Stimulated activated CD8-positive, alpha-beta memory T cell treated with anti-CD3 and anti-CD28 coated beads, Interleukin-4, amount 100 ng/mL, for 1 hour (primary cell): ENCODE measurements at places on chromosomes 5 and 9.

DNA sequence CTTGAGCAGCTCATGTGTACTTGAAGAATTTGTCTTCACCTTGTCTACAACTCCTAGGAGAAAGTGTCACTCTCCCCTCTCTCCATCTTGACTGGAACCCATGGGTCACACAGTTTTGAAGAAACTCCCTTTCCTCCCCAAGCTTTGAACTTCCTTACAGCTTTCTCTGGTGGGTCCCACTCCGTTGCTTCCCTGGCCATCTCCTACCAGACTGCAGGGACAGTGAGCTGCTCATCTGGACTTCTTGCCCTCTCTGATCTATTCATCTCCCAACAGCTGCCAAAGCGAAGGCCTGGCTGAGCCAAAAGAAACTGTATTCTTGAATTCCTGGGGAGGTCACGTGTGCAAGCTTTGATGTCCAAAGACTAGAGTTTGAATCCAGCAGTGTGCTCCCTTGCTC is 22.7 kb upstream of the CXCL14 start:
- DNase-seq = no peak

DNA sequence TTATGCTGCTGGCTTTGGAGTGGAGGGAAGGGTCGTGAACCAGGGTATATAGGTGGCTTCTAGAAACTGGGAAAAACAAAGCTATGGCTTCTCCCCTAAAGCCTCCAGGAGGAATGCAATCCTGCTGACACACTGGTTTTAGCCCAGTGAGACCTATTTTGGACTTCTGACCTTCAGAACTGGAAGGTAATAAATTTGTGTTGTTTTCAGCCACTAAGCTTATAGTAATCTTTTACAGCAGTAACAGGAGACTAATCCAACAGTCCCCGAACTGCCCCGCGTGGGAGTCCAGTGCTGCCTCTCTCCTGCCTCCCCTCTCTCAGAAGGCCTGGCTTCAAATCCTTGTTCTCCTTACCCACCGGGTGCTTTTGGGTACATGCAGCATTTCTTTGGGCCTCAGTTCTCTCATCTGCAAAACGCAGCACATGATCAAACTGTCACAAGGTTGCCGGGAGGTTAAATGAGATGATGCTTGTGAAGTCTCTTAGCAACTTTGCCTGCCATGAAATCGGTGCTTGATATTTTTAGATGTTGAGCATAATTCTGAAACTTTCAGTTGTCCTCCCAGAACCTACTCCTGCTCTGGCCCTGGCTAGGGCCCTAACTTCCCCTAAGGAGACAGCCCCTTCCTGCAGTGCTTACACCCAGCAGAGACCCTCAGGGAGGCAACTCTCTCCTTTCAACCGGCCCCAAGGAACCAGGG is 127.3 kb upstream of the BOD1 start:
- DNase-seq = no peak

DNA sequence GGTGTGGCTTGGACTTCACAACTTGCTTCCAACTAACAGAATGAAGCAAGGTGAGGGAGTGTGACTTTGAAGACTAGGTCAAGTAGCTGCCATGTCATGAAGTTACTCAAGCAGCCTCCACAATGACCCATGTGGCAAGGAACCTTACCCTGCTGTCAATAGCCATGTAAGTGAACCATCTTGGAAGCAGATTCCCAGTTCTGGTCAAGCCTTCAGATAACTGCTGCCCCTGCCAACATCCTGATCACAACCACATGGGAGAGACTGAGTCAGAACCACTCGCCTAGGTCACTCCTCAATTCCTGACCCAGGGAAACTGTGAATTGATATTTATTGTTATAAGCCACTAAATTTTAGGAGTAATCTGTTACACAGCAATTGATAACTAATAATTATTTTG is 10.9 kb downstream of the ZCCHC10 start:
- DNase-seq = no peak

DNA sequence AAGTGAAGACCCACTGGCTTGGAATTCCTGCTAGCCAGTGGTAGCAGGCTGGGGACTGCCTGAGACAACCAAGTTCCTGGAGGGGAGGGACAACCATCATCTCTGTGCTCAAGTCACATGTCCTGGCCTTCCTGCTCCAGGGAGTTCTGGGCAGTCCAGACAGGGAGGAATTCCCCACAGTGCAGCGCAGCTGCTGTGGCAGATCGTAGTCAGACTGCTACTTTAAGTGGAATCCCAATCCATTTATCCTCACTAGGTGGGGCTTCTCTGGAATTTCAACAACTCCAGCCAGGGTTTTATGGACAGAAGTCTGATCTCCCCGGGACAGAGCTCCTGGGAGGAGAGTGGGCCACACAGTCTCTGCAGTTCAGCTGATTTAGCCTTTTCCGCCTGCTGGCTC is 20.9 kb upstream of the OR5C1 start:
- no peak for DNase-seq

DNA sequence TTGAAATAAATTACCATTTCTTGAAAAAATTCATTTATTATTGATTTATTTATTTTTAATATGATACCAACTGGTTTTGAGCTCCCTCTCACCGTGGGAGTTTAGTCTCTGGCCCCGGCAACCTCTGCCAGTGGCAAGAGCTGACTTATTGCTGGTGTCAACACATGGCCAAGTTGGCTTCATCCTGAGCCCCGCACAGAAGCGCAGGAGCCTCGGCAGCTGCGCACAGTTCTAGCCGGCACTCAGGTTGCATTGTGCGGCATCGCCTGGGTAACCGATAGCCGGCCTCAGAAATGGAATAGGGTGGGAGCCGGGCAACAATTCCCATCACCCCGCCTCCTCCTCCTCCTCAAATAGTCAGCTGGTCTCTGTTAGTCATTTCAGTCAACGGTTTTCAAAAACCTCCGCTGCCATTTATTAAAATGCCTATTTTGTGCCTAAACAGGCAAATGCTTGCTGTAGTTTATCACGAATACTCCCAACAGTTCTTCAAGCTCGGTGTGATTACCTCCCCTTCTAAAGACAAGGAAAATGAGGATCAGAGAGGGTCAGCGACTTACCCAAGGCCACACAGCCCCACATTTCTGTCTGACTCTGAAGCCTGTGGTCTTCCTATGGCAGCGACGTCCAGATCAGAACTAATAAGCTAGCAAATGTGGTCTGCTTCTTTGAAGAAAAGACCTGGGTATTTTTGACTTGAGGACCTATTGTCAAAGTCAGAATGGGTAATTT is 15.7 kb upstream of the MSX2 start:
- DNase-seq = no peak

DNA sequence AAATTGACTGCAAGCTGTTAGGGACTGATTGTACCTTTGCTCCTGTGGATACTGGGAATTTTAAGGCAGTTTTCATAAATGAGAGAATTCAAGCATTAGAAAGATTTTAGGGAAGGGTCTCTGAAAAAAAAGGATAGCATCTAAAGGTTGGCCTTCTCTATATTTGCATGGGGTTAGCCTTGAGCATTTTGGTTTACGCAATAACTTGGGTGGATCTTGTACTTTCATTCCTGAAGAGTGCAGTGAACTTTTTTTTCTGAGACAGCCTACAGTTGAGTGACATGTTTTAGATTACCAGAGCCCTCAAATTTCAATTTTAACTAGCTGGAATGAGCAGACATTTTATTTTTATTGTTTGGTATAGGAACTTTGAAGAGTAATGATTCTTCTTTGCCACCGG is 91.6 kb upstream of the NR3C1 start:
- DNase-seq = no peak

DNA sequence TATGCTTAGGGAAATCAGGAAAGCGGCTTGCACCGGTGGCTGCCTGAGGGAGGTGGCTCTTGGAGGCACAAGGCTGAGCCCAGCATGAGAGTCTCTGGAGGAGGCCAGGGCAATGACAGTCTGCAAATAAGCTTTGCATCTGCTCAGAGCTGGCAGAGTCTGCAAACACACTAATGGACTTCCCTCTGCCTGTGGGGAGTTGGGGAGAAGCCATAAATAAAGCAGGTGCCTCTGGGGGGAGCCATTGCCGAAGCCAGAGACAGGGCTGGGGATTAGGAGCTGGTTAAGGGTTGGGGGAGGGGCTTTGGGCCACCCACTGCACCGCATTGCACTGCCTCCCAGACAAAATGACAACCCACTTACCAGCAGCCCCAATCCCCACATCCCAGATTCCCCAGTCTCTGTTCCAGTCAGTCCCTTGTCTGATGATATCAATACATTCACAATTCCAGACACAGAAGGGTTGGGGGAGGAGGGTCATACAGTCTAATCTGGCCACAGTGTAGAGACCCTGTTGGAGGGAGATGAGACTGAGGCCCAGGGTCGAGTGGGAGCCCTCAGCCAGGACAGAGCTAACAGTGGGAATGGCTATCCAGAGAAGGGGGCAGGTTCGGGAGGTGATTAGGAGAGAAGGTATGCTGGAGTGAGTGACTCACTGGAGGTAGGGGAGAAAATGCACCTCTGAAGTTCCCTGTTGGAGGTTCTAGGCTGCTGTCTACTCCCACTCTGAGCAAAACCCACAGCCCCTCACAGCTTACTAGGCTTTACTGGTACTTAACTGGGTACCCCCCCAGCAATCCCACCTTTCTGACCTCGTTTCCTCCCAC is 53.7 kb downstream of the PAX5 start:
- no peak for DNase-seq

DNA sequence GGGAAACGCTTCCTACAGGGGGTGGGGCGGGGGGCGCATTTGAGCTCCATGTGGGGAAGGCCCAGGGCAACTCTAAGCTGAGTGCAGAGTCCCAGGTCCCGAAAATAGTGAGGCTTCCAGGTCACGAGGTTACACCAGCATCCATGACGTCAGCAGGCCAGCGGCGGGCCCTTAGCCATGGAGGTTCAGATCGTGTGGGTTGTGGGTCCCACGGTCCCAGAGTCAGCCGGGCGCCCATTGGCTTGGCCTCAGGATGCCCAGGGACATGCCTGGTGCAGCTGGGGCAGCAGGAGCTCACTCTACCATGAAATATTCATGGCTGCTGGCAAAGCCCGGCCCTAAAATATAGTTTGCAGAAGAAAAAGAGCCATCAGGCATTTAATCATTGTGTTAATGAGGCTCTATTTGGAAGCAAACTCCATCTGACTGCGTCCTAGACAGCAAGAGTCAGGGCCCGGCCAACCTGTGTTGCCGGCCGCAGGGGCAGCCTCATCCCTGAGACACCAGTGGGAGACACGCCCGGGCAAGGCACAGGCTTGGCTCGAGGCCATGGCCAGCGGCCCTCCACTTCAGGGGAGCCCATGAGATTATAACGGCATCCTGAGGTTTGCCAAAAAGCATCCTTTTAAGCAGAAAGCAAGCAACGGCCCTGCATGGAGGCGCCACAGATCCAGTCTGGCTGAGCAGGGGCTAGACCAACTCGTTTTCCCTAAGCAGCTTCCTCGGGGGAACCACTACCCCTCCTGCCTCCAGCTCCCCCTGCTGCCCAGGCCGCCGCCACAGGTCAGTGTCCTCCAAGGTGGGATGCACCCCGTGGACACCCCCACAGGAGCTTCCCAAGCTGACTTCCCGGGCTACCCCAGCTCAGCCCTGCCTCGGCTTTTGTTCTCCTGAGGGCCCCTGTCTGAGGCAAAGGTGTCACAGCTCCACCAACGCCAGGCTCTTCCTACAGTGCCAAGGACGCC is 108.9 kb upstream of the PPP1R26 start:
- DNase-seq = no peak

DNA sequence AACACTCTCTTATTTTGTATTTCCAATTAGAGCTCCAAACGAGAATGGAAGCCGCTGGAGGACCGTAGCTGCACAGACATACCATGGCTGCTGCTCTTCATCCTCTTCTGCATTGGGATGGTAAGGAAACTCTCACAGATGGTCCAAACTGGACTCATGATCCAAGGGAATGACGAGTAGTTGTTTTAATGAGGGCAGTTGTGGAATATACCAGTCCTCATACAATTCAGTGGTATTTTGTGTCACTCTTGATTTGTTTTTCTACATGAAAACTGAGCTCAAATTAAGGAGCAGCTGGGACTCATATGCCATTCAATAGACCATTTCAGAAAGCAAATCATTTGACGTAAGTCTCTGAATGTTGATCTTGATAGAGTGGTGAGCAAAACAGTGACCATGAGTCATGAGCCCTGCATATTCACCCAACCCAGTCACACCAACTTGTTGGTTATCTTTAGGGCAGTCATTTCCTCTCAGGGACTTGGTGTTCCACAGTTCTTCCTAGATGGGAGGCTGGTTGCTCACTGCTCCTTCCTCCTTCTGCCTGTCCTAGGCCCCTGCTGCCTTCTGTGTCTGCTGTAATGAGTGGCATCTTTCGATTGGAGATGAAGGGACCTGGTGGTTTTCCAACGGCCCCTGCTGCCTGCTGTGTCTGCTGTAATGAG is 54.9 kb downstream of the SLC44A1 start:
- no peak for DNase-seq

DNA sequence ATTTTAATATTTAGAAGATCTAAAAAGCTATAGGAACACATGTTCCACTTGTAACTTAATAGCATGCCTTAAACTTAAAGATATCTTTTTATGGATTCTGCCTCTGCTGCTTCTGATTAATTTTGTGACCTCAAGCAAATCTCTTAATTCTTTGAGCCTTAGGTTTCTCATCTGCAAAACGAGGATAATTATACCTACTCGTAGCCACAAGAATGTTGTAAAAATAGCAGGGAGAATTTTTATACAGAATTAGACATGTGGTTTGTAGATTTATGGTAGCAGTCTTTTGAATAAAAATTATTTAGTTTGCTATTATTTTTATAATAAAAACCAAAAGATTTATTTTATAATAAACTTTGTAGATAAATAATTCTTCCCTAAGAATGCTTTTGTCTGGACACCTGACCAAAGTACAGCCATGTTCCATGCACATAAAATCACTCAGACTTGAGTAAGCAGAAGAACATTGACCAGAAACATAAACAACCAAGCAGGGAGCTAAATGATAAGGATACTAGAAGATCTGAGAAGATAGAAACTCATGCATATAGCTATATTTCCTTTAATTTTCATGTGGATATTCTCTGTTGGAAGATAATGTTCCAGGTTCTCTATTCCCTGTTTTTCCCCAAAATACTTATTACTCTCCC is 18.5 kb downstream of the C9orf85 start:
- no peak for DNase-seq

DNA sequence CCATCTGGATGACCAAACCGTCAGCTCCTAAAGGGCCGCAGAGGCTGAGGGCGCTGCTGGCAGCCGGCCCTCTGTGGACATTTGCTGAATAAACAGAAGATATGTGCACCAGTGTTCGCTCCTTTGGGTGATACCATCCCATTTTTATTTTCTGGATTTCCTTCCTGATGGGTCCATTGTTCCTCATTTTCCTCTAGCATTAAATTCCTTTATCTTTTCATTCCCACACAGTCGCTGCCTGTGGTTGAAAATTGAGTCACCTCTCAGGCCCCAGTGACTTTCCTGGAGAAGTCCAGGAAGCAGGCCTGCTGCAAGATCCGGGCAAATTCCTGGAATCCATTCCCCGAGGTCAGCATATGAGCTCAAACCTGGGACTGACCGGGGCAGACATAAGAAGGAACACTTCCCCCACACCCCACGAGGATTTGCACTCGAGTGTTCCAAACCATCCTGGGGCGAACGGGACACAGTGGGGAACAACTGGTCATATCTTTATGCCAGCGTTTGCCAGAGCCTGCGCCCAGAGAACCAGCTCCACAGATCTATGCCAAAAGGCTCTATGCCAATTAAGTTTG is 86.7 kb upstream of the PCA3 start:
- no peak for DNase-seq

GRCh38 chr9:99971410-99971809 is 65.0 kb downstream of the STX17 start:
- no peak for DNase-seq

- no peak for DNase-seq
Measured at GRCh38 chr5:153373130-153373498, 117.4 kb upstream of the GRIA1 start.
